ENCODE measurements at places on chromosomes 12 and 14.

- DNase-seq, result no peak
These were observed 159.8 kb downstream of the KITLG start for GRCh38 chr12:88420457-88420856.

GRCh38 chr12:43107026-43107775 is 444.8 kb downstream of the ADAMTS20 start:
- DNase-seq, result no peak

GRCh38 chr14:54617467-54617866 is 50.5 kb downstream of the SAMD4A start:
- no peak for DNase-seq

DNA sequence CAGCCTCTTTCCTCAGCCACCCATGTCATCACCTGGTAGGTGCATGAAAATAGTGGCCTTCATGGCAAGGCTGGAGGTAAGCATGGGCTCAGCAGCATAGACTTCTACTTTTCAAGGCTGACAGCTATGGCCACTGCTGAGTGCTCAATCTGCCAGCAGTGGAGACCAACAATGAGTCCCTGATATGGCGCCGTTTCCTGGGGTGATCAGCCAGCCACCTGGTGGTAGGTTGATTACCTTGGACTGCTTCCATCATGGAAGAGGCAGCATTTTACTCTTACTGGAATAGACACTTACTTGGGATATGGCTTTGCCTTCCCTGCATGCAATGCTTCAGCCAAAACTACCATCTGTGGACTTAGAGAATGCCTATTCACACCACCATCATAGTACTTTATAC is 39.5 kb upstream of the USP44 start:
- no peak for DNase-seq

GRCh38 chr12:59651229-59651920 is 55.5 kb downstream of the SLC16A7 start:
- DNase-seq, result no peak

DNA sequence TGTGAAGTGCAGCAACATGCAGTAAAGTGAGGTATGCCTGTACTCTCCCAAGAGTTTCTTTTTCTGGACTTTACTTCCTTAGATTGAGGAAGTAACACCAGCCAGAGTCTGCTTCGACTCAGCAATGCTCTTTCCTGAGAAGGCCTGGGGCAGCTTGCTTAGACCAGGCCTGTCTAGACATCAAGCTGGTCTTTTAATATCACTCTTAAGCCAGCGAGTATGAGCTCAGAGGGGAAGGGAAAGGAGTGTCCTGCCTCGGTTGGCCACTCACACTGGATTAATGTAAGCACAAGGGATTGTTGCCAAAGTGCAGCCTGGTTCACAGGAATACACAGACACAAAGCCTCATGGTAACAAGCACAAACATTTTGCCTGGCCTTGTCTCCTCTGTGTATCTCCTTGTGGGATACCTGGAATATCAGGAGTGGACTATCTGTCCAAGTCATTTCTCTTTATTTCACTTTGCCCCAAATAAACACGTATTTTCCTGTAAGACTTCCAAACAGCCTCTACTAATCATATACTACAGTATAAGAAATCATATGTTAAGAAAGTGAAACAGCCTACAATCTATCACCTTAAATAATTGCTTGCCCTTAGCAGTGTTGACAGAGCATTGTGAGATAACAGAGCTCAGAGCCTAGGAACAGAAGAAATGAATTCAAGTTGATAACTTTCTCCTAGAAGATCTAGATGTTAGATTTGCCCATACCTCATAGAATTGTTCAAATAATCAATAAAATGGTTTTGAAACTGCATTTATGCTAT is 121.2 kb upstream of the DAAM1 start:
- no peak for DNase-seq
